Stimulated activated CD8-positive, alpha-beta memory T cell treated with anti-CD3 and anti-CD28 coated beads, Interleukin-2, amount 100 ng/mL, for 1 hour (primary cell): ENCODE measurements at places on chromosomes 3 and 15.

DNA sequence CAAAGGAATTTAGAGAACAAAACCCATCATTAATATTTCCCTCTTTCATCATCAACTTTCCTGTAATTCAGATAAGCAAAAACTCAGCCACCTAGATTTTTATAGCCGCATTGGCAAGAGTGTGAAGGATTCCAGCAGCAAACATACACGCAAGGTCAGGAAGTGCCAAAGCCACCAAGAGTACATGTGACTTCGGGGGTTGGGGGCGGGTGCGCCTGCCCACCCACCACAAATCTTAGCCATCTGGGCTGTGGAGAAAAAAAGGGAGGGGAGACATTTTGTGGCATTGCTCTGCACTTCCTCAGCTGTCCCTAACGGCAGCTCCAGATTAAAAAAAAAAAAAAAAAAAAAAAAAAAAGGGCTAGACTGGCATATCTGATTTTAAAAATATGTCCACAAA lies 148.4 kb downstream of the TNIK start:
- no peak for DNase-seq

DNA sequence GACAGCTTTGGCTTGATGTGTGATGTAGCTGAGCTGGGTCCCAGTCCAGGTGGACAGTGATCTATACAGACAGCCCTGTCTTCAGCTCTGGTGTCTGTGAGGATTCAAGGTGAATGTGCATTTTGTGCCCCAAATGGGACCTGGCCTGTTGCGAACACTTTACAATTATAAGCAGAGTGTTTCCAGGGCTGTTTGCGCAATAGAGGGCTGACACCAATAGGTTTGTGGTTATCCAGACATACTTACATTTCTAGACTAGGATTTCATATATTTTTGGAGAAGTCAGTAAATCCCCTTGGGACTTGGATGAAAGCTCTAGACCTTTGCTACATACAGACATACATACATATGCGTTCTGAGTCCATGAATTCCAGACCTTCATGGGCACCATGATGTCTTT lies 4.2 kb upstream of the TATDN2 start:
- no peak for DNase-seq

DNA sequence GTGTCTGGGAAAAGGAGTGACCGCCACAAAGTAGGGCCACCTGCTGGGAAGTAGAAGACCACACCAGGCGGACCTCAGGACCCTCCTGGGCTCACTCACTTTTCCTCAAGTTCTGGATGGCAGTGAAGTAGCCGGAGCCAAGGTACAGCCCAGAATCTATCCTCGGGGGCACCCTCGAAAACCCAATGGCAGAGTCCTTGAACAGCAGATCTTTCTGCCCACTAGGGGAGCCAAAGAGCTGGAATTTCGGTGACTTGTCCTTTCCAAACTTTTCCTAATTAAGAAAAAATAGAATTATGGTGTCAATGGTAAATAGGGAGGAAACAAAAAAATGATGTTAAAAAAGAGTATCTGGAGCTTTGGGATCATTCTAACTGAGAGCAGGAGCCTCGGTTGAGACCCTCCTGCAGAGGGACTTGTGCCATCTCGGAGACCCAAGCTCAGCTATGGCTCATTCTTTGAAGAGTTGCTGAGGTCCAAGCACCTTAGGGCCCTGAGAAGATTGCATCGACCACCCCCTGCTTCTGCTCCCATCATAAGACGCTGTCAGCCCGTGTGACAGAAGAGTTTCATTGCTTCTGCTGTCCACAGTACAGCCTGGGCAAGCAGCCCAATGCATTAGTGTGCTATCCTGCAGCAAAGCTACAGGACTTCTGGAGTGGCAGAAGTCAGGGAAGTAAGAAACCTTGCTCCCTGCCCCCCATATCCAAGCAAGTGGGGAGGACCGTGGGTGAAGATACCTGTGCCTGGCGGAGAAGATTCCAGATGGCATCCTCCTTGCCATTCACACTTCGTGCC lies 14.8 kb downstream of the LTF start:
- DNase-seq = no peak

- DNase-seq = no peak
These were observed 469.9 kb upstream of the CBLB start for GRCh38 chr3:106338582-106339214.

DNA sequence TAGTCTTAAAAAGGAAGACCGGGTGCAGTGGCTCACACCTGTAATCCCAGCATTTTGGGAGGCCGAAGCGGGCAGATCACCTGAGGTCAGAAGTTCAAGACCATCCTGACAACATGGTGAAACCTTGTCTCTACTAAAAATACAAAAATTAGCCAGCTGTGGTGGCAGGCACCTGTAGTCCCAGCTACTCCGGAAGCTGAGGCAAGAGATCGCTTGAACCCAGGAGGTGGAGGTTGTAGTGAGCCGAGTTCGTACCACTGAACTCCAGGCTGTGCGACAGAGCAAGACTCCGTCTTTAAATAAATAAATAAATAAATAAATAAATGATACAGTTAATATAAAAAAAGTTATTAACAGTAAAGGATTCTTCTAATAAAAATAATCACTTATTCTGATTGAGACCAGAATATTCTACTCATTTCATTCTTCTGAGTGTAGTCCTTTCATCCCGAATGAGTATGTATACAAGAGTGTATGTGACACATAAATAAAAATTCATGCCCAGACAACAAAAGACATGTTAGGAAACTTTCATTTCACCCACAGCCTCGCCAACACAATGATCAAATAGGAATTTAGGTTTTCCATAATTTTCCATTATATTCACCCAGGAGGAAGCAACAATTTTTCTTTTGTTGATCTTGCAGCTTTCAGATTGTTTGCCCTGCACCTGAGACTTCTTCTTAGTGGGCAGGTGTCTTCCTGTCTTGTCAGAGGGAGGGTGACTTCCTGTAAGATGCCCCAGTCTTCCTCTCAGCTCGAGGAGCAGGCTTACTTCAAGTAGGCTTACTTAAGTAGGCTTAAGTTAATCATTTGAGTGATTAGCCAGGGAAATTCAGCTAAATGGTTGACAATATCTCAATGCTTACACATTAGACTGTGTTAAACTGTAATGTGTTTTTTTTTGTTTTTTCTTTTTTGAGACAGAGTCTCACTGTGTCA lies 7.8 kb upstream of the NUP210 start:
- DNase-seq = no peak

DNA sequence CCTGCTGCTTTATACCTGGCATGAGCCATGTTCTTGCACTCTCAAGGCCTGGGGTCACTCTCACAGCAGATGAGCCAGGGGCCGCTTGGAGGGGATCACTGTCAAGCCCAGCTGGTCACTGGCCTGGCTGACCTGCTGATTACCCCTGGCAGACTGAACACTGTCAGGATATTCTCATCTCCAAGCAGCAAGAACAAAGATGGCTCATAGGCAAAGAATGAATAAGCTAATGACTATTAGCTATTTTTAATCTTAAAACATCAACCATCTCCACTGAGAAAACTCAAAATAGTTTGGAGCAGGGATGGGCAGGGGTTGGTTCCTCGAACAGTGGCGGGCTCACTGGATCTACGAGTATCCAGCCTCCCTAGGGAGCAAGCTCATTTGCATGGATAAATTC lies 64.4 kb upstream of the ACAN start:
- DNase-seq = no peak

DNA sequence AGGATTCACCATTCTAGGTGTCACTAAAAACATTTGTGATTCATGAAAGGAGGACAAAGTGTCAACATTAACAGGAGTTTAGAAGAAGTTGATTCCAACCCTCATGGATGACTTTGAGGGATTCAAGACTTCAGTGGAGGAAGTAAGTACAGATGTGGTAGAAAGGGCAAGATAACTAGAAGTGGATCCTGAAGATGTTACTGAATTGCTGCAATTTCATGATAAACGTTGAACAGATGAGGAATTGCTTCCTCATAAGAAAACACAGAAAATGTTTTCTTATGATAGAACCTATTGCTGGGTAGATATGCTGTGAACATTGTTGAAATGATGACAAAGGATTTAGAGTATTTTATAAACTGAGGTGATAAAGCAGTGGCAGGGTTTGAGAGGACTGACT lies 23.5 kb upstream of the ATP2C1 start:
- no peak for DNase-seq

DNA sequence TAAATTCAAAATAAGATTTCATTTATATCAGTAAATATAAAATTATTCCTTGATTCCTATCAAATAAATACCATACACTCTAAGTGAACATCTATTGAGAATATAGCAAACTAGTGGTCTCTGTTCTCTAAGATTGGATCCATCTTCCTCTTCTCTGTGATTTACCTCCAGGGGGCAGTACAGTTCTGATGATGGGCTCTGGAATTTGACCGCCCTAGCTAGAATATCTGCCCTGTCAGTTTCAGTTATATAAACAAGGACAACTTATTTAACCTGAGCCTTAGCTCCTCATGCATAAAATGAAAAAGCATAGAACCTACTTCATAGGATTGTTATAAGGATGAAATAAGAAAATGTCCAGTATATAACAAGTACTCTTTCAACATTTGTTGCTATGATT lies 171.1 kb upstream of the CCDC54 start:
- no peak for DNase-seq

GRCh38 chr3:7209098-7209497 lies 348.2 kb downstream of the GRM7 start:
- DNase-seq = no peak

DNA sequence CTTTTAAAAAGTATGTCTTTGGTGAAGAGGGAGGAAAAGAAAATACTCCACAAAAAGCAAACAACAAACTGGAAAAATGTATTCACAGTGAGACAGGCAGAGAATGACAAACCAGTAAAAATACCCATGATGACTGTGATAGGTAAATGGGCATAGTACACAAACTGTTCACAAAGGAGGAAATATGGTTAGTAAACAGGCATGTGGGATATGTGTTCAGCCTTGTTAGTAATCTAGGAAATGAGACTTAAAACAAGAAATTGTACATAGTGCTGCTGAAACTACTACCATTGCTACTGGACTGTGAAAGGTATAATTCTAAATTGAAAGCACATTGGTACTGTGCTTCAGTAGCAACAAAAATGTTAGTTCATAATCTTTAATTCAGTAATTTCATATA lies 50.1 kb downstream of the UBE2E2 start:
- DNase-seq = no peak

DNA sequence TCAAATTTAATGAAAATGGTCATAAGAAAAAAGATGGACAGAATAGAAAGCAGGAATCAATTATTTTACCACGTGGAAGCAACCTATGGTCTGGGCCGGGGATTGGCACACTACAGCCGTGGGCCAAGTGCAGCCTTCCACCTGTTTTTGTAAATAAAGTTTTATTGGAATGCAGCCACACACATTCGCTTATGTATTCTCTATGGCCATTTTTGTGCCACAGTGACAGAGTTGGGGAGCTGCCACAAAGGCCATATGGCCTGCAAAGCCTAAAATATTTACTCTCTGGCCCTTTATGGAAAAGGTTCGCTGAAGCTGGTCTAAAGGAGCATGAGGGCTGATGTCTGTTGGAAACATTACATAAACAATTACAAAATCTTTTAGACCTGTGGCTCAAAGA lies 144.8 kb downstream of the TMCO5A start:
- no peak for DNase-seq

DNA sequence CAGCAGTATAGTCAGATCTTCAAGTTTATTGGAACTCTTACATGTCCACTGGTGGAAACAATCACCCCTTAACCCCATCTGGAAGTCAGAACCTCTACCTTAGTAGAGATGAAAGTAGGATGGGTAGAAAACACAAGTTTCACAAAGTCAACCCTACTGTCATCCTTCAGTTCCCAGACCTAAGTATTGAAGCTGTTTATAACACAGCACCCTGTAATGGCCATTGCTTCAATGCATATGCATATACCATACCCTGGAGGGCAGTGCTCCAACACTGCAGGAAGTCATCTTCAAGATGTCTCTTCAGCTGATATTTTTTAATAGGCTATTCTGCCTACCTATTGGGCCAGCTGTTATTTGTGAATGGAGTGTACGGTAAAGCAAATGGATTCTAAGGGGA lies 241.3 kb downstream of the UBE2E2 start:
- no peak for DNase-seq

DNA sequence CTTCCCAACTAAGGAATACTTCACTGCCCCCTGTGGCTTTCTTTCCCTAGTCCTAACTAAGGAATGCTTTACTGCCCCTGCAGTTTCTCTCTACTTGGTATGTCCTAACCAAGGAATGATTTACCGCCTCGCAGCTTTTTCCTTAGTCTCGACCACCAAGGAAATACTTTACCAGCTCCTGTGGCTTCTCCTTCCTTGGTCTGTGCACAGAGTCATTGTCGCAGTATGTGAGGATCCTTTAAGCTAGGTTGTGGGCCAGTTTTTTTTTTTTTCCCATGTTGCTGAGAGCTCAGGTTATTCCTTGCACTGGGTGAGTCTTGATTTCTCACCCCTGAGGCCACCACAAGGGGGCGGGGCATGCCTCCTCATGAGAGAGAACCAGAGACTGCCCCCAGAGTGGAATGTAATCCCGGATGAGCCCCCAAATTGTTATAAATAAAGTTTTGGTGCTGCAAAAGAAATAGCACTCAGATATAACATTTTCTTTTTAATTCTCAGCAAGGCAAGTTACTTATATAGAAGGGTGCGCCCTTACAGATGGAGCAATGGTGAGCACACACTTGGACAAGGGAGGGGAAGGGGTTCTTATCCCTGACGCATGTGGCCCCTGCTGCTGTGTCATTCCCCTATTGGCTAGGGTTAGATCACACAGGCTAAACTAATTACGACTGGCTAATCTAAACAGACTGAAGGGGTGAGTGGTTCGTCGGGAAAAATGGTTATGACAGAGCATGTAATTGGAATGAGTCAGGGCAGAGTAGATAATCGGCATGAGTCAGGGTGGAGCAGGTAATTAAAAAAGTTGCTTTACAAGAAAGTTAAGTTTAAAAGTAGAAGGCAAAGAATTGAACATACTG lies 27.0 kb downstream of the NDUFB4 start:
- DNase-seq = no peak

GRCh38 chr3:189233225-189233858 lies 61.6 kb downstream of the TPRG1 start:
- no peak for DNase-seq

- DNase-seq = no peak
These were observed 185.8 kb upstream of the DCBLD2 start for GRCh38 chr3:99087277-99087676.

- no peak for DNase-seq
These were observed 252.1 kb upstream of the TMCO5A start for GRCh38 chr15:37682304-37682703.

- no peak for DNase-seq
These were observed 21.4 kb upstream of the NR2C2 start for GRCh38 chr3:14925729-14926591.
